ENCODE measurements at places on chromosomes 6 and 20.

DNA sequence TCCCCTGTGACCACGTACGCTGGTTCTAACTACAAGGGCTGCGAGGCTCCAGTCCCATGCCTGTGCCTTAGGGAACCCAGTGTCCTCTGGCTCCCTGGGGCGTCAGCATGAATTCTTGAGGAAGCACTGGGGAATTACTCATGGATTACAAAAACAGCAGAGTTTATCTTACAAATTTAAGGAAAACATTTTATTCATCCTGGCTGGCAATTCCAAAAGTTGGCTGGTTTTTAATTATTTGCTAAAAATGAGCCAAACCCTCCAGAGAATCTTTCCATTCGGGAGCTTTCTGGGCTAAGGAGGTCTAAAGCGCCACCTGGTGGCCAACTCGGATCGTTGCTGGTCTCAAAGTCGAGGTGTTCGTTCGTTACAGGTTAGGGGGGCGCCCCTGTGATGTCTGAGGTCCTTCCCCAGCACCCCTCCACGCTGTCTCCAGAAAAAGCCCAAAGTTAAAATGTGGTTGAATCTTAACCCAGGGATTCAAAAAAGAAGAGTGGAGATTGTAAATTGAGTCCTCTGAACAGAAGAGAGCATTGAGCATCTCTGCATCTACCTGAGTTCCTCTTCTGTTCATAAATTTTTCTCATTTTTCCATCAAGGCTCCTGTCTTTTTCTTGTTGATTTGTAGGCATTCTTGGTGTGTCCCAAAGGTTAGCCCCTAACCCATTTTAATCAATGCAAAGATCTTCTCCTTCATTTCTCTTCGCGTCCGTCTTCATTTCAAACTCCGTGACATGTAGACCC, 99.4 kb downstream of the BFSP1 start:
- peak; percentile 18 for DNase-seq

GRCh38 chr6:292506-293192, 362 bp downstream of the DUSP22 start:
- DNase-seq: no peak

- no peak for DNase-seq
Measured at GRCh38 chr20:48990467-48990866, 55.6 kb upstream of the CSE1L start.

DNA sequence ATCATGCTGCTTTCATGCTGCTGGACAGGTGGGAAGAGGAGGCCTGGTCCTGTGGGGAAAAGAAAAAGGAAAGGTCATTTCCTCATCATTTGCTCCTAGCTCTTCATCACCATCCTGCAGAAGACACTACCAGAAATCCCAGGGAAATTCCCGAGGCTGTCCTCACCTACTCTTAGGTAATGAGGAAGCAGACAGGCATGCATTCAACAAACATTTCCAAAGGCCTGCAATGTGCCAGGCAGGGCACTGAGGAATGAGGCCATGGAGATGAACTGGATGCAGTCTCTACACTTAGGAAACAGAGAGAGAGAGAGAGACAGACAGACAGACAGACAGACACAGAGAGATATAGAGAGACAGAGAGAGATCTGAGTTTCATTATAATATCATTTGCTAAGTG, 83.0 kb upstream of the MRPS10 start:
- DNase-seq: no peak

DNA sequence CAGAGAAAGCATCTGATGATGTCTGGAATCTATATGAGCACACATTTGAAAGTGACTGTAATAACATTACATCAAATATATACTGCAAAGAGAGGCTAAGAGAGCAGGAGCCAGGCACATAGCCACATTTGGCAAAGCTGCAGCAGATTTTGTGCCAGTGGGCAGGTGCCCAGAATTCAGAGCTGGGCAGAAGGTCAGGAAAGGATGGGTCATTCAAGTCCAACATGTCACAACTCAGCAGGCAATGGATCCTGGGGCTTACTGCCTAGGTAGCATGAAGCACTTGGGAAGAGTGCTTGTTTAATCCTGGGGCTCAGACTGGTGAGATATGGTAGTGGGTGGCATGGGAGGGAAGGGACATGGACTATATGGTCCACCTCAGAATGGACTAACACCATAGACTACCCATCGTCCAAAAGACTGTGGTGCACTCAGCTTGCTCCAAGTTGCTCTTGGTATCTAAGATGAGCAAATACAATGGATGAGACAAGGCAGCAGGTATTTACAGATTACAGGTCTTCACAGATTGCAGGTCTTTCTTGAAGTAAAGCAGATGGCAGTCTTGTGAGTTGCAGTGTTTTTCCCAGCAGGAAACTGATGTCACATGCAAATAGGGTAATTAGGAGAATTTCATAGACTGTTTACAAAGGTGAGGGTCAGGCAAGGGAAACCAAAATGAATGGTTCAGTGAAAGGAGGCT, 31.2 kb upstream of the SHLD1 start:
- no peak for DNase-seq

- no peak for DNase-seq
Measured at GRCh38 chr20:2171266-2171790, 69.7 kb downstream of the STK35 start.

DNA sequence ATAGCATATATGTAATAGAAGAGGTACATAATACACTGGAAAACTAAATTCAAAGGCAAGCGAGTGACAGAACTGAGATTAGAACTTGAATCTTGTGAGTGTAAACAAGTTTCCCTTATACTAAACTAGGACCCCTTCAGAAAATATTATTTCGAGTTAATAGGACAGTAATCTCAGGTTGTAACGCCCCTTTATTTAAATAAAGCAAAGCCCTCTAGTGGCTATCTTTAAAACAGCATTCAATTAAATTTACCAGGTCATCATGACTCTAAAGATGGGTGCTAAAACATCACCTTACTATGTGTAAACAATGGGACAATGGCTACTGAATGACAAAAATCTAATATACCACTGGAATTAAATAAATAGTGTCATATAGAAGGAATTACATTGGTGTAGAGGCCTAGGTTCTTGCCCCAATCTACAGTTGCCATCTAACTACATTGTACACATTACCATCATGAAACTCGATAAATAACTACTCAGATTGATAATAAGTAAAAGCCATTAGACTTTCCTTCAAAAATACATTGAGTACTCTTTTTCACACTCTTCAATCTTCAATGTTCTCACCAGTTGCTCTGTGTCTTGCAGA, 255.4 kb upstream of the IRAK1BP1 start:
- DNase-seq: no peak

DNA sequence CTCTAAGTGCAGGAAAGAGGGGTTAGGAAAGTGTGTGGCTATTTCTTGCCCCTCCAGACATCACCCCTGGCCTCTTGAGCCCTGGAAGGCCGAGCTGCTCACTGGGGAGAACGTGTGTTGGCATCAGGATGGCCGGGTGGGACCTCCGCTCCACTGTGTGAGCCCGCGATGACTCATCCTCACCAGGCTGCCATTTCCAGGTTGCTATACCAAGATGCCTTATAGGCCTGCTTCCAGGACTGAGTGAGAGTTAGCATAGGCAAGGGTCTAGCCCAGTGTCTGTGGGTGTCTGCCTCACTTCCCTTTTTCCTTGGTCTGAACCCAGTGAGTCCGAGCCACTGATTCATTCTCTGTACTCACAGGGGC, 105.0 kb downstream of the MRPL14 start:
- no peak for DNase-seq

DNA sequence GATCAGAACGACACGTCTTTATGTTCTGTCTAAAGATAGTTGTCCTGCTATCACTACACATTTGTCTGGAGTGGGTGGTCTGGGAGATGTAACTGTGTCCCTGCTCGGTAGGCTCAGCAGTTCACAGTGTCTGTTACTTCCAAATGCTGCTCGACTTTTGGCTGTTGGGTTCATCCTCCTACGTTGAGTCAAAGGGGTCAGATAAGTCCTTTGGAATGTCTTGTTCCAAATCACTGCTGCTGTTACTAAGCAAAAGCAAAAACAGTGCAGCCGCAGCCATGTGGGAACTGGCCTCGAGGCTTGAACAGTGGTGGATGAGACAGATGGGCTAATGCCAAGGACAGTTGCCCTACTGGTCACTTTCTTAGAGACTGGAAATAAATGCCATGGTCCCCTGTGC, 272.2 kb upstream of the MAP3K7 start:
- DNase-seq: no peak

- no peak for DNase-seq
Measured at GRCh38 chr6:103122766-103123601, 1729.5 kb downstream of the GRIK2 start.

DNA sequence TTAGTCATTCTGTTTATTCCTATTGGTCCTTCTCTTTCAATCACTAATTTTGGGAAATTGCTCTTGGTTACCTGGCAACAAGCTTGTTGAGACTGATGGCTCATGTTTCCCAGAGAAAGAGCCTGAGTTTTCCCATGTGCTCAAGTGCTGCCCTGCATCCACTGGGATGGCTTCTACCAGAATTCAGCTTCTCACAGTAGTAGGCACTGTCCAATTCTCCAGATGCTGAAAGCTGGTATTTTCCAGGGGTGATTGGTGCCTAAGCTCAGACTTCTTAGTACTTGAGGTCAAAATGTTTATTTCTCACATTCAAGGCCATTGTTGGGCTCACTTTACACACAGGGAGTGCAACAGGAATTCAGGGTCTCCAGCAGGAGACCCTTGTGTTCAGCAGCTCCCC, 29.1 kb upstream of the SLC2A12 start:
- DNase-seq: no peak

DNA sequence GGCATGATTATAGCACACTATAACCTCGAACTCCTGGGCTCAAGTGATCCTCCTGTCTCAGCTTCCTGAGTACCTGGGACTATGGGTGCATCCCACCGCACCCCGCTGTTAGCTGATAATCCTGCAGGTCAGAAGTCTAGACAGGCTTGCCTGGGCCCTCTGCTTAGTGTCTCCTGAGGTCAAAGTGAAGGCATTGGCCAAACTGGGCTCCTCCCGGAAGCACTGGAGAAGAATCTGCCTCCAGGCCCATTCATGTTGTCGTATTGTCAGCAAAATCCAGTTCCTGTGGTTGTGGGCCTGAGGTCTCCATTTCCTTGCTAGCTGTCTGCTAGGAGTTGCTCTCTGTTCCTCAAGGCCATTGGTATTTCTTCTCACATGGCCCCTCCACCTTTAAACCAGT, 6.3 kb upstream of the MROH8 start:
- DNase-seq: no peak

GRCh38 chr20:22070610-22071058, 365.2 kb downstream of the PAX1 start:
- DNase-seq: no peak

GRCh38 chr6:92559003-92559402, 860.4 kb downstream of the EPHA7 start:
- DNase-seq: no peak

DNA sequence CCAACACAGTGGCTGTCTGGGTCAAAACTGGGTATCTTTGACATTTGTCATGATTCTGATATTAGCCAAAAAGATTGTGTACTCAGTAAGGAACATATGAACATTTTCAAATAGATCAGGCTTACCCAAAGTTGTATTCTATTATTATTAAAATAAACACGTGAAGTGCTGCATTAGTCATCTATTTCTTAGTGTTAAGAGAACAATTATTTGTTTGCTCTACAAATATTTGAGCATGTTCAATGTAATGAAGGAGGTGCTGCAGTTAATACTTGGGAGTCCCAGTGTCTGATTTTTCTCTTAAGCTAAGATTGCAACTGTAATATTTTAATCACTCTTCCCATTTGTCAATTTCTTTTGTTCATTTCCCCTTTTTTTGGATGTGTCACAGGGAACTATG, 28.2 kb downstream of the CNR1 start:
- DNase-seq: no peak

DNA sequence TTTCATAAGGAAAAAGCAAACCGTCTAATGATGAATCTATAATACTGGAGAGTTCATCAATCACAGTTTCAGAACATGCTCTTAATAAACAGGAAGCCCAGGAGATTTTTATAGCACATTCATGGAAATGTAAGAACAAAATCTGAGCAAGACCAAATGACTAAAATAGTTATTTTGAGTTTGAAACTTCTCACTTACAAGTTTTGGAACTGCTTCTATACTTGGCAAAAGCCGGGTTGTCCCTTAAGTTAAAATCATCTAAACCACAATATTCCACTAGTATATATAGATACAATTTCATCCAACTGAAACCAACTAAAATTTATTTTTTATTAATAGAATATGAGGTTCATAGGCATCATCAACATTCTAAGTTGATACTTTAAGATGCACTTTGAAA, 268.2 kb downstream of the PHACTR1 start:
- DNase-seq: no peak

DNA sequence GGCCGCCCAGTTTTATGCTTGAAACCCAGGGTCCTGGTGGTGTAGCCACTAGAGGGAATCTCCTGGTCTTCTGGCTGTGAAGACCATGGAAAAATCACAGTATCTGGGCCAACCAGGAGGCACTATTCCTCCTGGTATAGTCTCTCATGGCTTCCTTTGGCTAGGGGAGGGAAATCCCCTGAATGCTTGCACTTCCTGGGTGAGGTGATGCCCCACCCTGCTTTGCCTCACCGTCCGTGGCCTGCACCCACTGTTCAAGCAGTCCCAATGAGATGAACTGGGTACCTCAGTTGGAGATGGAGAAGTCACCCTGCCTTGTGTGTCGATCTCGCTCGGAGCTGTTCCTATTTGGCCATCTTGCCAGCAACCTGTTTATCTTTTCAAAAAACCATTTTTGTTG, 10.1 kb upstream of the ZNF337 start:
- no peak for DNase-seq

- no peak for DNase-seq
Measured at GRCh38 chr6:160051390-160051789, 70.2 kb upstream of the SLC22A1 start.

- no peak for DNase-seq
Measured at GRCh38 chr6:148904896-148905870, 158.4 kb downstream of the UST start.

DNA sequence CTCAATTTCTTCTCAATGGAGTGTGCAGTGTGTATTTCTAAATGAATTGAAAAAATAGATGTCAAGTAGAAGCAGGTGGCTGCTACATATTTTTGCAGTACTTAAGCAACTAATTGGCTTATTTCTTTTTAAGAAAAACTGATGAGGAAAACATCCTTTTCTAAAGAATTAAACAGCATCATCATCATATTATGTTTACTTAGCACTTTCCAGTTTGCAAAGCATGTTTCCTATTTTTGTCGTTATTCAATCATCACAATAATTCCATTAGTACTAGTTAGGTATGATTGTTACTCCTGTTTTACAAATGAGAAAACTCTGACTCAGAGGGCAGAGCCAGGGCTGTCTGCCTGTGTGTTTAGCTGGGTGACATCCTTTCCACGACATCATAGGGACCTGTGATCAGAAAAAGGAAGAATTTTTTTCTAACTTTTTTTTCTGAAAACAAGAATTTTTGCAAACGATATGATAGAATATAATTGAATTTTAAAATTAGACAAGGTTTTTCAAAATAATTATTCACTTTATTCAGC, 22.7 kb upstream of the BMP6 start:
- no peak for DNase-seq

GRCh38 chr20:33433465-33434234, 9.9 kb downstream of the SNTA1 start:
- no peak for DNase-seq

- no peak for DNase-seq
Measured at GRCh38 chr6:32971242-32971580, 2.8 kb downstream of the BRD2 start.
